Posterior cingulate gyrus (tissue), 11 donors: ENCODE measurements at places on chromosomes 3 and 15.

DNA sequence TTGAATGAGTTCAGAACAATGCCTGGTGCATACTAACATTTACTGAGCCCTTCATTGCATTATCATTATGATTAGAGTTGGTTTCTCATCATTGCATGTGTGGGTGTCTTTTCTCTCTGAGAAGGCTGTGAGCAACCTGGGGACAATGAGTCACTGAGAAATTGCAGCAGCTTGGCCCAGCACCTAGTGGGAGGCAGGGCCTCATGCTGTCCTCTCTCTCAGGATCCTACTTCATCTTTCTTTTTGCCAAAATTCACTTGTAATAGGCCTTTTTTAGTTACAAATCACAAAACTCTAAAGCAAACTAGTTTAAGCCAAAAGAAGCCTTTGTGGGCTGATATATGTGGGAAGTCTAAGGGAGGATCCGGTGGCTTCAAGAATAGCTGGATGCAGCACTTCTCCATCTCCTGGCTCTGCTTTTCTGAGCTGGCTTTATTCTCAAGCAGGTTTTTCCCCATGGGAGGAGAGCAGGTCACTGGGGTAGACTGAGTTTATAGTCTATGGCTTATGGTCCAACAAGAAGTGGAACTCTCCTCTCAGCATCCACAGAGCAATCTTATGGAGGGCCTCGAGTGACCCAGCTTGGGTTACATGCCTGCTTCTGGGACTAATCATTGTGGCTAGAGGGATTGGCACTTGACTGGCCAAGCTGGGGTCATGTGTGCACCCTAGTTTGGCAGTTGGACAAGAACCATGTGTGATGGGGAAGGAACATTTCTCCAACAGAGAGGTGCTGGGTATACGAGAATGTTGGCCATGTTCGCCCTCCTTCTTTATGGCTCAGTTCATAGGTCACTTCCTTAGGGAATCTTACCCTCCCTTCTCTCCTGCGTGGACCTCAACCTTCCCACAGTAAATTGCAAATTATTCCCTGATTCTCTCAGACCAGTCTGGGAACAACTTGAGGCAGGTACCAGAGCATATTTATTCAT lies 8.7 kb upstream of the CAMK1 start:
- DNase-seq: no peak

- DNase-seq: no peak
These were observed 163.4 kb upstream of the ZNF385D start for GRCh38 chr3:21914451-21914850.

- peak; percentile 78 for DNase-seq
These were observed 11.1 kb downstream of the TNK2 start for GRCh38 chr3:195897081-195897852.

DNA sequence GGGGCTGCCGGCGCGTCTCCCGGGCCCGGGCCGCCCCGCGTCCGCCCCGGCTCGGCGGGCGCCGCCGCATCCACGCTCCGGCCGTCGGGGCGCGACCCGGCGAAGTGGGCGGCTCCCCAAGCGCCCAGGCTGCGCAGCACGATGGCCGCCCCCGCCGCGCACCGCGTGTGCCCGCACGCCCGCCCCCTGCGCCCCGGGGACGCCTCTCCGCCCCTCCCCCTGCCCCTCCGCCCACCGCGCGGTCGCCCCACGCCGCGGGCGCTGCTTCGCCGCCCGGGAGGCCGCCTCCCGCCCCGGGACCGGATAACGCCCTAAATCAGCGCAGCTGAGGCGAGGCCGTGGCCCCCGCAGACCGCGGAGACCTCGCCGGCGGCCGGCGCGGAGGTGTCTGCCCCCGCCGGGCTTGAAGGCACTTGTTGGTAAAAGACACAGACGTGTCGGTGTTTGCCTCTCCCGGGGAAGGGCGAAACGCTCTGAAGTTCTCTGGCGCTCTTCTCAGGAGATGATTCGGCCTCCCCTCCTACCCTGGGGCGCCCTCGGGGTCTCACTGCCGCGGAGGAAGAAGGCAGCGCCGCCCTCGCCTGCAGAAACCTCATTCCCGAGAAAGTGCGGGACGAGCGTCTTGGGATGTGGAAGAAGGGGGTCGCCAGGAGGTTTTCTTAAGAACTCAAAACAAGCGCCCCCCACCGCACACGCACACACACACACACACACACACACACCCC lies at the start of gene BNC1:
Gene BNC1, minus strand, starts transcription at position 106 of the 725 bp plus-strand sequence. Its CDS starts 36 bp downstream, at position 70.
- no peak for DNase-seq

DNA sequence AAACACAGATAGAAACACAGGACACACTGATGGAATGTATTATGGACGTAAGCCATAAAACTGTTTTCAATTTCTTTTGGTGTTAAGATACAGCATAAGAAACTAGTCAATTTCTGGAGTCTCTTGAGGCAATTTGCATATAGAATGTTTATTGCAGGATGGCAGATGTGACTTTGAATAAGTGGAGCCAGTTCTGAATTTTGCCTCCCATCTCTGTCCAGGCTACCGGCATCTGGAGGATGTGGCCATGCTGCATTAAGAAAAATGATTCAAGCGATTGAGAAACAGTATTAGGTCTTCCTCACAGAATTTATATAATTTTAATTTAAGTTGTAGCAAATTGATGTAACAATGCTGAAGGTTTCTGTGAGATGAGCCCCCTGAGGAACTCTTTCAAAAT lies 81.5 kb downstream of the CHST2 start:
- DNase-seq: no peak

DNA sequence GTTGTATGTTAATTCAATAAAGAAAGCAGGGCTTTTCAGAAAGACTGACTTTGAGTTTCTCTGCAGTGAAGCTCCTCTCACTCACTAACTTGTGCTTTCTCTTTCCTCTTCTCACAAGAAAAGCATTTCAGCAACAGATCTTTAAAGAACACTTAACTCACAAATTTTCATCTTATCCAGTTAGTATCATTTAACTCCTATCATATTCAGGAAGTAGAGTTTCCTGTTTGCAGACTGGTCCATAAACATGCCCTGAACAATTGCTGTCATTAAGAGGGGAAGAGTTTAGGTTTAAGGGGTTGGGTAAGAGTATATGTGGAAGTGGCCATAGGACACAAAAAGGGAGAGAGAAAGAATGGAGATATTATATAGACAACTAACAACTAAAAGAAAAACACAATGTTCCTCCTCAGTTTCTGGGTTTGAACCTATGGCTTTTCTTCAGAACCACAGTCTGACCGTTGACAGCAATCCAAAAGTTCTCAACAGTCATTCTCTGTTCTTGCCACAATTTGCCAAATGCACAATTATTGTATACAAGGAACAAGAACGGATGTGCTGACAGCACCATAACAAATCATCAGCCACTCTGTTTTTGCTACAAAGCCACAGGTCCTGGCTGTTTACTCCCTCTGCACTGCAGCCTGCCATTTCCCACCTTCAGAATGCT lies 63.9 kb downstream of the CHAC1 start:
- no peak for DNase-seq

GRCh38 chr15:41832875-41833274 lies 5.0 kb downstream of the JMJD7 start:
- no peak for DNase-seq

- no peak for DNase-seq
These were observed 46.0 kb downstream of the MINAR1 start for GRCh38 chr15:79478108-79478507.

DNA sequence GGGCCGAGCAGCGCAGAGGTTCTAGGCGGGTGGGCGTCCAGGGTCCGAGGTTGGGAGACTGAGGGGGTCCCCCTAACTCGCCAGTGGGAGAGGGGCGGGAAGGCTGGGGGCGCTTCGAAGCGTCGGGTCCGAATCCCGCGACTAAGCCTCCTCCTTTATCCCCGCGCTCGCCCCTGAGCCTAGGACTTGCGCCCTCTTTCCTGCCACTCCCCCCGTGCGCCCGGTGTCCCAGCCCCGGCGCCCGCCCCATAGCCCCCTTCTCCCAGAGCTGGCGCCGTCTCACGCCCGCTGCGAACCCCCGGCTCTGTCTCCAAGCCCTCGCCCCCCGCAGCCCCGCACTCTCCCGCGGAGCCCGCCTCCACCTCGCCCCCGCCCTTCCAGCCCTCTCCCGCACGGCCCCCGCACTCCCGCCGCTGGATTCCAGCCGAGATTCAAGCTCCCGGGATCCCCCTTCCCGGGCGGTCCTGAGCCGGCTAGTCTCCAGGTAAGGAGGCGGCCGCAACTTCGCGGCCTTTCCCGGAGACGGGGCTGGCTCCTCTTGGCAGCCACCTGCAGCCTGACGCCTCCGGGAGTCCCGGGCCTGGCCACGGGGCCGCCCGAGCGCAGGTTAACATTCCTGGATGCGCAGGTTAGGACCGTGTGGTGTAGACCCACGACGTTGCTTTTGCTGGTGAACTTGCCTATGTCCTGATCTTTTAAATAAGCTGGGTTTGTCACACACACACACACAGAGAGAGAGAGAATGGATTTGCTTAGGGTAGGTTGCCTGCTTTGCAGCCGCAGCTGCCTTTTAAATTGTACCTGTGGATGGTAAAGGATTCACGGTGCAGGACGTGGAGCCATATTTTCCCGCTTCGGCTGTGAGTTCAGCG lies 563 bp downstream of the PXYLP1 start:
- DNase-seq: peak; percentile 81

DNA sequence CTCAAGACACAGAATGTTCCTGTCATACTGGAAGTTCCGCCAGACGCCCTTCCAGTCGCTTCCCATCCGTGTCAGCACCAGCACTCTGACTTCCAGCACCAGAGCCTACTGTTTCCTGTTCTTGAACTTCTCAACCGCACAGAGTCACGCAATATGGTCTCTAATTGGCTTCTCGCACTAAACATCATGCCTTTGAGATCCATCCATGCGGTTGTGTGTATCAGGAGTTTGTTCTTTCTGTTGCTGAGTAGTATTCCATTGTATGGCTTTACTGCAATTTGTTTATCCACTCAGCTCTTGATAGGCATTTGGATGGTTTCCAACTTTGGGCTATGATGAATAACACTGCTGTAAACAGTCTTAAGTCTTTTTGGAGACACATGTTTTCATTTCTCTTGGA lies 112.1 kb downstream of the LRRK1 start:
- DNase-seq: no peak

GRCh38 chr3:154598166-154598565 lies 168.2 kb upstream of the GPR149 start:
- DNase-seq: no peak

- DNase-seq: no peak
These were observed 5.8 kb downstream of the GPR171 start for GRCh38 chr3:151197228-151197627.

DNA sequence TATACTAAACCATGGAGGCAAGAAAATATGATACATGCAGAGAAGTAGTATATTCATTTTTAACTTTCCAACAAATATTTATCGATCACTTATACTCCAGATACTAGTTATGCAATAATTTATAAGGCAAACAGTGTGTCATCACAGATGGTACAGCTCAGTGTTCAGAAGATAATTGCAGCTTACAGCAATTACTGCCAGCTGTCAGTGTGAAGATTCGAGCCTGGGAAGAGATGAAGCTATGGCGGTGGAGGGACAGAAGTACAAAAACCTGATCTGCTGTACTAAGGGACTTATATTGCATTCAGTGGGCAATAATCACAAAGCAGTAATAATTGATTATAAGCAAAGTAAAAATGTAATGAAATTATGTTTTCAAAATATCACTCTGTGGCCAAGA lies 170.6 kb upstream of the EPHA3 start:
- DNase-seq: no peak

DNA sequence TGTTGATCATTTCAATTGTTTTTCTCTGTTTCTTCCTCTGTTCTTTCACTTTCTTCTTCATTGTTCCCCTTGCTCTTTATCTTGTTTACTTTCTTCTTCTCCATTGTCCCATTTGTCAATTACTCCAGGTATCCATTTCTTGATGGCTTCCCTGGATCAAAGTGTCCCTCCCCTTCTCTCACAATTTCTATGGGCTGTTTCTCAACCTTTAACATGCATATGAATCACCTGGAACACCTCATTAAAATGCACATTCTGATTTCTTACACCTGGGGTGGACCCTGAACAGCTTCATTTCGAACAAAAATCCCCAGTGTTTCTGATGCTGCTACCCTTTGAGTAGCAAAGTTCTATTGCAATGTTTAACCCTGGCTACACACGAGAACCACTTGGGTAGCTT lies 454.8 kb downstream of the EPHA6 start:
- no peak for DNase-seq

DNA sequence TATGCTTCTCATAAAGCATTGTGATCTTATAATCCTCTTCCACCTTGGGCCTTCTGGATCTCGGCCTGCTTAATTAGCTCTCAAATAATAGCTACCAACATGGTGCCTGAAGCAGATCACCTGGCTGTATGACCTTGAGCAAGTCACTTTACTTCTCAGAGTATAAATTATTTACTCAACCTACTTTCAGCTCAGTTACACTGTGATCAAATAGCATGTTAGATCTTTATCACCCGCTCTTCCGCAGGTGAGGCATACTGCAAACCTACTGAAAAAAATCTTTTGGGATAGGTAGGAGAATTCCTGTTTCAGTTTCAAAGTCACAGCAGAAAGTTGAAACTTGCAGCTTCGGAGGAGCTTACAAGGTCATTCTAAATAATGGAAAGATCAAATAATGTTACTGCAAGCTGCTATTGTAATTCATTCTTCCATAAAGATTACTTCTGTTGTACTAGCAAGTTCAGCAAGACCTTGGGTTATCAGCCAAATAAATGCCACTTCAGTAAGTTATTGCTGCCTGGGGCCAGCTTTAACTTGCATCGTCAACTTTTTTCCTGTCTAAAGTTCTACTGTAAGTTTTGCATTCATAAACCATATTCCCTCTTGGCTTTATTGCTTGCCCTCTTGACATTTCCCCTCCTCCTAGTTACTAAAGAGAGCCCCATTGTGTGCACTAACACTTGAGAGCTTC lies 268.4 kb upstream of the ATP11B start:
- no peak for DNase-seq

DNA sequence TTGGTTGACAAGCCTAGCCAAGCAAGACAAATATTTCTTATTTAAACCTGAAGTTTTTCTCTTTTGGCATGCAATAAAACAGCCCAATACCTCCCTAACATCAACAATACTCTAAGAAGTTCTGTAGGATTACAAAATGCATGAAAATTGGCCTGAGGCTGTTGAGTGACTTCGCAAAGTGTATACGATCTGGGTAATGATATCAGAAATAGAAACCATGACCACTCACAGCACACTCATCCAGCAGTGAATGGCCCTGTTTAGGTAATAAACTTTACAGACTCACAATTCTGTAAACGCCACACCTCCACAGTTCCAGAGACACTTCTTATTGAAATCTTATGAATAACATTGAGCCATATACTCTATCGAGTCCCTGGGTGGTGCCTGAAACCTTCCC lies 83.0 kb upstream of the NAALADL2 start:
- no peak for DNase-seq

GRCh38 chr3:52243791-52244628 lies 1.5 kb upstream of the PPM1M start:
- no peak for DNase-seq

DNA sequence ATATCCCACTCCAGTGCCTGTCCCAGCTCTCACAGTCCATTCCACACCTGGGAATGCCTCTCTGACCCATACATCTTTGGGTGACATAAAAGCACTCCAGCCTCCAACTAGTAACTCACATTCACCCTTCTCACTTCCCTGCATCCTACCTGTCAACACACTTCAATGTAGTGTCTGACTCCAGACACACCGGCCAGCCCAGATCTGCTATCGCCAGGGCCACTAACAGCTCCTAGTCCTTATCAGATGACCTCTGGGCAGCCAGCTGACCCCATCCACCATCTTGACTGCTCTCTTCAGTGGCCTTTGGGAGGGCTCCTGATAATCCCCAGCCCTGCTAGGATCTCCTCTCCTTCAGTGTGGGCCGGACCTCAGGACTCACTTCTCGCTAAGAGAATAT lies 2.9 kb upstream of the MCM2 start:
- no peak for DNase-seq
